ENCODE measurements at places on chromosomes 5 and 9.

DNA sequence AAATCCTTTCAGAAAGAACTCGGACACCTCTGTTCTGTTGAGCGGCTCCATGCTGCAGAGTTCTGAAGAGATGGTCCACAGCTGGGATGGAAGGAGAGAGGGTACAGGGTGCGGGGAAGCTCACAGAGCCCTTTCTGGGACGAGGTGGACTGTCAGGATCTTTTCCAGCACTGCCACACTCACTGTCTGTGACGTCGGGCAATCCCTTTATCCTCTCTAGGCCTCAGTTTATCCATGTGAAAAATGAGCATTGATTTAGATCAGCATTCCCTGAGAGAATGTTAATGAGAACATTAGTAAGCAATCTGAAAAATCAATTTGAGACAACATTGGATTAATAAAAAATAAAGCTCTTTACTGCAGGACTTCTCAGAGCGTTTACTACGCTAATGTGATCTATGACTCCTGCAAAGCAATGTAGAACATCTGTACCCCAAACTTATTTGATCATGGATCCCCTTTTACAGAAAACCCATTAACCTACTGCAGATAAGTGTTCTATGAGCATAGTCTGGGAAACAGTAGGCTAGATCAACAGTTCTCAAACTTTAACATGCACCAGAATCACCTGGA, at the start of gene OR13J1:
Gene OR13J1, minus strand, starts transcription at position 51 of the 573 bp plus-strand sequence. Its CDS starts 0 bp downstream, at position 51.
- DNase-seq = no peak

GRCh38 chr9:2138646-2139045, 123.5 kb downstream of the SMARCA2 start:
- DNase-seq = no peak

GRCh38 chr5:156444753-156445291, 117.9 kb downstream of the SGCD start:
- no peak for DNase-seq

DNA sequence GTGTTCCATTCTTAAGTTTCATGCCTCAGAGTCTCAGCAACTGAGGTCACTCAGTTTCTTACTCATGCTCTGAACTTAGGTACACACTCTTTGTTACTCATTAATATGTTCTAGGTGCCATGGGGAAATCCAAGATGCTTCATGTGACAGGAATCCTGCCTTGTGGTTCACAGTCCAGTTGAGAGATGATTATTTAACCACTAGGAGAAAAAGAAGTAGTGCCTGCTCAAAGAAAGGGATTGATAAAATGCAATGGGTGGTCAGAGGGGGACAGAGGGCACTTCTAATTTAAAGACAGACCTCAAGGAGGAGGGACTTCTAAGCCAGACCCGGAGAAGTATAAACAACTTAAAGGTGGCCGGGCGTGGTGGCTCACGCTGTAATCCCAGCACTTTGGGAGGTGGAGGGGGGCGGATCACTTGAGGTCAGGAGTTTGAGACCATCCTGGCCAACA, 69.0 kb downstream of the UGCG start:
- no peak for DNase-seq

- DNase-seq = no peak
Observed at GRCh38 chr5:38642189-38642911, 85.9 kb upstream of the LIFR start.

DNA sequence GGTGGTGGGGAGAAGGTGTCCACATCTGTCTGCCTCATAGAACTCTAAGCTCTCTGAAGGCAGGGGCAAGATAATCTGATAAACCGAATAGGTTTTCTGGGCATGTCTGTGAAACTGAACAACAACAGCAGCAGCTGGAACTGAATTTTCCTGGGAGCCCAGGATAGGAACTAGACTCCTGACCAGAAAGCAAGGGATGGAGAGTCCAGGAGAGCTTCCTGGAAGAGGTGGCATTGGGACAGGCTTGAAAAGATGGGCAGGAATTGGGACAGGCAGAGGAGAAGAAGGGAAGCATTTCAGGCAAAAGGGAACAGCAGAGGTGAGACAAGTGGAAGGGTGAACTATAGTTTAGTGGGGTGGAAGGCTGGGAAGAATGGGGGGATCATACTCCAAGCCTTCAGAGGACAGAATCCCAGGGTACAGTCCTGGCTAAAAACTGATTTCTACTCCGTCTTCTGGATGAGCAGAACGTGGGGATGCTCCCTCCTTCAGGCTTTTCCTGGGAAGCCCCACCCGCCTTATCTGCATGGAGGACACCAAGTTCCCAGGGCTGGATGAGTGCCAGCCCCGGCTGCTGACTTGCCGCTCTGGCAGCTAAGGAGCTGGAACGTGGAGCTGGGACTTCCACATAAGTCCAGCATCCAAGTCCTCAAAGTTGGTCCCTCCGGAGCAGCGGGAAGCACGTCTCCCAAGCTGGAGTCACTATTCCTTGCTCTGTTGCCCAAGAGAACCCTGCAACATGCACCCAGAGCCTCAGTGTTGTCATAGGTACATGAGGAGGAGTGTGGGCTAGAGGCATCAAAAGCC, 13.9 kb upstream of the KIF12 start:
- no peak for DNase-seq

DNA sequence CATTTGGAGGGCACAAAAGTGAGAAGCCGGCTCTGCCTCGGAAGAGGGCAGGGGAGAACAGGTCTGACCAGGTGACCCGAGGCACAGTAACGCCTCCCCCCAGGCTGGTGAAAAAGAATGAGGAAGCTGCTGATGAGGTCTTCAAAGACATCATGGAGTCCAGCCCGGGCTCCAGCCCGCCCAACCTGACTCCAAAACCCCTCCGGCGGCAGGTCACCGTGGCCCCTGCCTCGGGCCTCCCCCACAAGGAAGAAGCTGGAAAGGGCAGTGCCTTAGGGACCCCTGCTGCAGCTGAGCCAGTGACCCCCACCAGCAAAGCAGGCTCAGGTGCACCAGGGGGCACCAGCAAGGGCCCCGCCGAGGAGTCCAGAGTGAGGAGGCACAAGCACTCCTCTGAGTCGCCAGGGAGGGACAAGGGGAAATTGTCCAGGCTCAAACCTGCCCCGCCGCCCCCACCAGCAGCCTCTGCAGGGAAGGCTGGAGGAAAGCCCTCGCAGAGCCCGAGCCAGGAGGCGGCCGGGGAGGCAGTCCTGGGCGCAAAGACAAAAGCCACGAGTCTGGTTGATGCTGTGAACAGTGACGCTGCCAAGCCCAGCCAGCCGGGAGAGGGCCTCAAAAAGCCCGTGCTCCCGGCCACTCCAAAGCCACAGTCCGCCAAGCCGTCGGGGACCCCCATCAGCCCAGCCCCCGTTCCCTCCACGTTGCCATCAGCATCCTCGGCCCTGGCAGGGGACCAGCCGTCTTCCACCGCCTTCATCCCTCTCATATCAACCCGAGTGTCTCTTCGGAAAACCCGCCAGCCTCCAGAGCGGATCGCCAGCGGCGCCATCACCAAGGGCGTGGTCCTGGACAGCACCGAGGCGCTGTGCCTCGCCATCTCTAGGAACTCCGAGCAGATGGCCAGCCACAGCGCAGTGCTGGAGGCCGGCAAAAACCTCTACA, 11.8 kb downstream of the QRFP start:
- DNase-seq = no peak

DNA sequence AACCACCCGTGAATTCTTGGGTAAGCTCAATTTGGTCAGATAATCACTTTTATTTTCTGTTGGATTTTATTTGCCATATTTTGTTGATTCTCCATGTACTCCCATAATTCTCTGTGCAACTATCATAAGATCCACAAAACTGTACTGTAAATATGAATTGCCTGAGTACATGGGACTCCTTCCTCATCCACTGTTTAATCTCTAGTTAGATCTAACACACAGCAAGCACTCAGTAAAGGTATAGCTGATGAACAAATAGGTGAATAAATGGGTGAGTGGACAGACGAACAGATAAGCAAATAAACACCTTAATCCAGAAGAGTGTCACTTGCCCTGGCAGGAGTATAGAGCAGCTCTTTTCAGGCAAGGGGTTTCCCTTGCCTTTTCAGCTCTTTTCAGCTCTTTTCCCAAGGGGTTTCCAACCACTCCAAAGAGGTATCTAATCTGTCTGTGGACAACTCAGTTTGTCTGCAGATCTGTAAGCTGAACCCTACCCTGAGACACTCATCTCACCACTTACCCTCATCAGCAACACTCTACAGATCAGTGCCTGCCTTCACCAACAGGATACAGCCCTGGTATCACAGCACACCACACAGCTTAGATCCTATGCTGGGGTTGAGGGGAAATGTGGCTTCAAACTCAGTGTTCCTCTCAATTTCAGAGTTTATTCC, 51.2 kb downstream of the SIL1 start:
- DNase-seq = no peak

GRCh38 chr5:74337984-74338310, 302.6 kb downstream of the ENC1 start:
- DNase-seq = no peak

GRCh38 chr5:150589862-150590601, 50.4 kb upstream of the SYNPO start:
- no peak for DNase-seq

GRCh38 chr5:9596171-9596780, 33.9 kb downstream of the TAS2R1 start:
- DNase-seq = no peak

GRCh38 chr5:67680099-67680498, 483.5 kb upstream of the CD180 start:
- no peak for DNase-seq

DNA sequence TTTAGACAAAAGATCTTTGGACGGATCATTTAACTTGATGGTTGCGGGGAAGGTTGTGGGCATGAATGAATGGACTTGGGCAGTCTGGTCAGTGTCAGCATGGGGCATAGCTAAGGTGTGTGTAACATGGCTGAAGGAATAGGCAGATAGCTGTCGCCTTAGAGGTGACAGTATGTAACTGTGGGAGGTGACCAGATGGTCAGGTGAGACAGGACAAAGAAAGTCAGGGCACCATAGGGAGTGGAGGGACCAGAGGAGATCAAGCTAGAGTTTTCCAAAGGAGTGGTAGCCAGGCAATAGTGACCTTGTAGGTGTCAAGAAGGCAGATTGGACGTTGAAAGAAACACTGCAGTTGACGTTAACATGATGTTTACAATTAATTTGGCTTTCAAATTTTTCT, 43.1 kb downstream of the MARCHF6 start:
- DNase-seq = no peak

DNA sequence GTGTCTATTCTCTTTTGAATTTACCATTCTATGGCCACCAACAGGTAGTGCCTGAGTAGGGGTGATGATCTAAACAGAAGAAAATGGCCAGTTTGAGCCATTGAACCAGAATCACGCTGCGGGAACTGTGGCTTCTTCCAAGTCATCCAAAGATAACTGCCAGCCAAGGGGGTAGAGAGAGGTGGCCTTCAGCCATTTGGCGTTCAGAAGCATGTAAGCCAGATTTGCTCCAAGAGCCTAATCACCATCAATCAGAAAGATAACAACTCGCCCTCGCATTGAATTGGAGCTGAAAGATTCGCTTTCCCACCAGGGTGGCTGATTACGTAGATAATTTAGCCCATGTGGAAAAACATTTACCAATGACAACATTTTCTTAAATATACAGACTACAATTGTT, 1302.7 kb upstream of the DMAC1 start:
- peak; percentile 92 for DNase-seq

DNA sequence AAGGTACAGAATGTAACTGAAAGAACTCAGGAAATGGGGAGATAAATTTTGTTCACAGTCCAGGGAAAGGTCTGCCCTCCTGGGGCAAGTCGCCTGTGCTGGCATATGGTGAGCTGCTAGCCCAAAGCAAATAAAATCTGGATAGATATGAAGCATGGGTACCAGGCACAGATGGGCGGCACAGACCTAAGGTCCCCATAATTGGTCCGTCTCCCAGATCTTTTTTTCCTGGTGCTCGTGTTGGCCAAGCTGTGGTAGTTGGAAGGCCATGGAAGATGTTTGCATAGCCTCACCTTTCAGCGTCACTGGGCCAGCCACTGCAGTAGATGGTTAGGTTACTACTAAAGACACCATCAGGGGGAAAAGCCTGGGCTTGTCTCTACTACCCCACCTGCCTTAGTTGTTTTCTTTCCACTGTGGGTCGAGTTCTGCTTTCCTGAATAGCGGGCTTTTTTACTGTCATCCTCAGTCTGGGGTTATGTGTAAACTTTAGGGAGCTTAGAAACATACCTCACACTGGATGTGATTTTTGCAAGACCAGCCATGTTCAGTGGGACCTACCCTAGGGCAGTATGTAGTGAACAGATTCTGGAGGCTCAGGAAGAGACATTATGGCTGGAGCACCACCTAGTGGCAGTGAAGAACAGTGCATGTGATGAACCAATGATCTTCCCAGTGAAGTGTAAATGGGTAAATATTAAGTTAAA, 24.2 kb upstream of the GLRX start:
- peak; percentile 40 for DNase-seq

- DNase-seq = no peak
Observed at GRCh38 chr5:75192804-75193203, 43.9 kb downstream of the ANKRD31 start.

DNA sequence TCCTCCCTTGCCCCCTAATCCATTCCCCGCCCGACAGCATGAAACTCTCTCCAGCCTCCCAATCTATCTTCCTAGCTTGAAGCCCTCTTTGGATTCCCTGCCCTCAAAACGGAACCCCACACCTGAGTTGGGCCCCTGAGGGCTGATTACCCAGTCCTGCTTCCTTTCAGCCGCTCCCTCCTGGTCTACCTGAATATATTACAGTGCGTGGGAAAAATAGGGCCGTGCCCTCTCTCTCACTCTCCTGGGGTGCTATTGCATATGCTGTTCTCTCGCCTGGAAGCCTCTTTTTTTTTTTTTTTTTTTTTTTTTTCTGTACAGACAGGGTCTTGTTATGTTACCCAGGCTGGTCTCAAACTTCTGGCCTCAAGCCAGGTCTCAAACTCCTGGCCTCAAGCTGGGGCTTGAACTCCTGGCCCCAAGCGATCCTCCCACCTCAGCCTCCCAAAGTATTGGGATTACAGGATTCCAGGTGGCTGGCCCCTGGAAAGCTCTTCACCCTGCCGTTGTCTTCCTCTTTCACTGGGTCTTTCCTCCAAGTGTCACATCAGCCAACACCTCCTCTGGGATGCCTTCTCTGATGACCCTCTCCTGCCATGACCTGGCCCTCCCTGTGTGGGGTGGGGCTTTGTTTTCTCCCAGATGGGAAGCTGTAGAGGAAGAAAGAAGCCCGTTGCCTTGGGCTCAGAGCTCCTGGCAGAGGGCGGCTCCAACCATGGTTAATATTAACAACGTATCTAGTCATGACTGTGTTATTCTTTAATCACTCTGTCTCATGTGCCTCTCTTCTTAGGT, 8.2 kb downstream of the DNM1 start:
- DNase-seq = no peak

GRCh38 chr5:53335115-53335514, 145.3 kb upstream of the FST start:
- DNase-seq = no peak

DNA sequence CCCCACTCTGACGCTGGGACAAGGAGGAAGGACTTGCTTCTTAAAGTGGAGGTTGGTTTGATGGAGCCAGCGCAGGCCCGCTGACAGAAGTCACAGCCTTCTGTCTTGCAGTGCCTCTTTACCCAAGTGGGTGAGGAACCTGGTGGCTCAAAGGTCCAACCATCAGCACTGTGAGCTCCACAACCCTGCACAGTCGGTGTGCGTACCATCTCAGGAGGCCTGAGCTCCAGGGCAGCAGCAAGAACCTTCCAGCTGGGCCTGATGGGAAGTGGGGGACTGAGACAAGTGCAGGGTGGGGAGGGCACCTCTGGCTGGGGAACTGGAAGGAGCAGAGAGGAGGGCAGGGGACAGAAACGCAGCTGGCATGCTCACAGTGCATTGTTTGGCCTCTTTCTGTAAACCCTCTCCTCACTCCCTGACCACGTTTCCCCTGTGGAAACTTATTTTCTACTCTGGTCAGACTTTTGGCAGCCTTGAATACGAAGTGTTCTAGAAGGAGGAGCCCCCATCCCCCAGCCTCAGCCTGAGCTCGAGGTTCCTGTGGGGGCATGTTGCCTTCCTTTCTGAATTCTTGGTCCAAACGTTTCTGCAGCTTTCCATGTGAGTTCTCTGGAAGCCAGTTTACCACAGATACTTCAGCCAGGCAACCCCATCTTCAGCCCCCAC, 178.5 kb upstream of the PITX1 start:
- DNase-seq = no peak

Data from NCI-H146 (cell line).